EH (cell line): ENCODE measurements at places on chromosomes 3 and 15.

- DNase-seq: peak; percentile 63
These were observed 86.8 kb downstream of the LSM3 start for GRCh38 chr3:14265246-14265962.

GRCh38 chr3:42102571-42102970, 11.4 kb downstream of the TRAK1 start:
- DNase-seq: no peak

GRCh38 chr15:38374556-38374955, 79.4 kb upstream of the FAM98B start:
- no peak for DNase-seq

DNA sequence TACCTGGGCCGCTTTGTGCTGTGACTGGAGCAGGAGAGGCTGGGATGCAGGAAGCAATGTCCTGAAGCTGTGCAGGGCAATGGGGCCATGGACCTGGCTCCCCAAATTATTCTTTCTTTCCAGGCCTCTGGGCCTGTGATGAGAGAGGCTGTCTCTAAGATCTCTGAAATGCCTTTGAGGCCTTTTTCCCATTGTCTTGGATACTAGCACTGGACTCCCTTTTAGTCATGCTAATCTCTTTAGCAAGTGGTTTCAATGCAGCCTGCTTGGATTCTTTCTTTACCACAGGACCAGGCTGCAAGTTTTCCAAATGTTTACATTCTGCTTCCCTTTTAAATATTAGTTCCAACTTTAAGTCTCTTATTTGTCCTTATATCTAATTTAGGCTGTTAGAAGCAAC, 64.8 kb upstream of the SGO1 start:
- no peak for DNase-seq

GRCh38 chr3:97037294-97037943, 223.0 kb downstream of the EPHA6 start:
- DNase-seq: no peak
